ENCODE measurements at places on chromosomes 2 and 18. TPM values are rescaled to one million over a fixed set of nuclear protein-coding genes. Genes with fewer than 3 reads are reported as not detected.
A peak's percentile ranks its signal among the peaks of the same experiment; 100 is the strongest.

The AKAIN1 gene
- not detected for total RNA-seq

GRCh38 chr2:72991980-72992733, 74.8 kb downstream of the EMX1 start:
- H3K36me3 ChIP-seq, result no peaks in the 10 kb centered on the region
- H3K27me3 ChIP-seq, result no peaks in the 10 kb centered on the region
- no peak overlapping the region for H3K27ac ChIP-seq
- no peaks in the 10 kb centered on the region for H3K4me1 ChIP-seq
- H3K4me3 ChIP-seq, result no peak overlapping the region

DNA sequence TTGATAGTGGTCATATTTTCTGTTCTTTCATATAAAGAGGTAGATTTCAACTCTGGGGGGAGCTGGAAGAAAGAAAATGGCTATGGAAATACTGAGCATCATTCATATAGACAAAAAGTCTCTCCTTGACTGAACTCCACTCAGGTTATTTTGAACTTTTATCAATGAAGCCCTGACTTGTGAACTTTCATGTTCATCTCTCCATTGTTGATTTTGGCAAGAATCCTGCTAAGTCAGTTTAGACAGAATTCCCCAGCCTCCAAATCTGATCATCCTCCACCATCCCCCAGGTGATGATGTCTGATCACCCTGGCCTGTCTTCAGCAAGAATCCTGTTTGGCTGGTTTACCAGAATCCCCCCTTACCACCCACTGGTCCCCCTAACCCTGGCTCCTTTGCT, 395.0 kb downstream of the NCKAP5 start:
- no peaks in the 10 kb centered on the region for H3K4me1 ChIP-seq
- H3K27me3 ChIP-seq, result no peaks in the 10 kb centered on the region
- no peak overlapping the region for H3K4me3 ChIP-seq
- H3K36me3 ChIP-seq, result no peaks in the 10 kb centered on the region
- no peak for DNase-seq

- no peak overlapping the region for H3K4me3 ChIP-seq
- H3K27ac ChIP-seq, result peak overlapping the region; percentile 44
- H3K36me3 ChIP-seq, result no peaks in the 10 kb centered on the region
- DNase-seq, result peak; percentile 58
Measured at GRCh38 chr2:85189606-85190270, 56.5 kb downstream of the TCF7L1 start.

The ACTR3 gene
- total RNA-seq, result 69.7 TPM

GRCh38 chr2:33077844-33078243, 131.1 kb downstream of the LTBP1 start:
- peak overlapping the region; percentile 62 for H3K27ac ChIP-seq
- H3K36me3 ChIP-seq, result peaks cover 5% of the 10 kb centered on the region
- no peaks in the 10 kb centered on the region for H3K27me3 ChIP-seq
- DNase-seq, result no peak
